ENCODE measurements at places on chromosomes 16 and 17.
A peak's percentile ranks its signal among the peaks of the same experiment; 100 is the strongest.

DNA sequence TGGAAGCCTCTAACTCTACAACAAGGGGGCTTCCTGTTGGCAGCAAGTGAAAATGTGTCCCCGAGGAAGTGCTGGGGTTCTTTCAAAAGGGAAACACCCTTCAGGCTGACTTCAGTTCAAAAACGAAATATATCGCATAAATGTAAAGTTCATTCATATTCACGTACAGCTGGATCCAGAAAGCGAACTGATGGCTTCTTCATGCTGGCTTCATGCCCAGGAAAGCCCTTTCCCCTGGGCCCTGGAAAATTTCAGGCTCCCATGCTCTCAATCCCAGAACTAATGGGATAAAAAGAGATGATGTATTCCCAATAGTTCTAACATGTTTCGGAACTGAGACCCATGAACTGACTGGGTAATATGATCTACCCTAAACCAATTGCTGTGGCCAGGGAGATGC, 104.7 kb upstream of the CDH13 start:
- no peak for DNase-seq

GRCh38 chr16:59566446-59566845, 832.3 kb upstream of the GOT2 start:
- no peak for DNase-seq

DNA sequence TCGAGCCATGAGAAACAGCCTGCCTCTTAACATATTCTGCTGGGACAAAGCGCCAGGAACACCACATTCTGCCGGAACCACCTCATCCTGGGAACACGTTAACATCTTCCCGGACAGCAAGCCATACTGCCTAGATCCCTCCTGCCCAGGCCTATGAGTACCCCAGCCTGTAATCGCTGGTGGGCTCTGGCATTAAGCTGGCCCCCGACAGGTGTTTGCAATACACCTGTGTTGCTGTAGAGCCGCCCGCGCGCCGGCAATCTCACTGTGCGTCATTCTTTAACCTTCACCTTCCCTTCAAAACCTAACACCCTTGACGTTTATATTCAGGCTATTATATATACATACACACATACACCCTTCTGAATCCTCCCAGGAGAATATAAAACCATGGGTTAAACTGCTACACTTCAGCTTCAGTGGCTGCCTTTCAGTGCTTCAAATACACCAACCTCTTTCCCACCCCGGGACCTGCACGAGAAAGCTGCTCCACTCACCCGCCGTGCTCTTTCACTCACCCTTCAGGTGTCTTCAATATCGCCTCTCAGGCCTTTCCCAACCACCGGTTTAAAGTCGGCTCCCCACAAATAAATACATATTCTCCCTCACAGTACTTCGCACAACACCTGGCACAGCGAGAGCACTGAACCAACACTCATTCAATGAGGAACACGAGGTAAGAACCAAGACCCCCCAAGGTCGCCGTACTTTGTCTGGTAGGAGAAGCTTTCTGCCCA, 1.0 kb upstream of the ENDOV start:
- no peak for DNase-seq

DNA sequence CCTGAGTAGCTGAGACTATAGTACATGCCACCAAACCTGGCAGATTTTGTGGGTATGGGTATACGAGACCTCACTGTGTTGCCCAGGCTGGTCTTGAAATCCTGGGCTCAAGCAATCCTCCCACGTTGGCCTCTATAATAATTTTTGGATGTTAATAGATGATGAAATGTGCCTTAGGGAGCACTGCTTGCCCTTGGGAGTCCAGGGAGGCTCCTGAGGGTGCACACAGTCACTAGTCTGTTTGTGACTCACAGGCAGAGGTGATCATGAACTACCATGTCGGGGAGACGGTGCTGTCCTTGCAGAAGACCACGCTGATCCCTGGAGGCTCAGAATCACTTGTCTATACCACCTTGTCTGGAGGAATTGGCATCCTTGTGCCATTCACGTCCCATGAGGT, 46.1 kb downstream of the SF3B3 start:
- no peak for DNase-seq

DNA sequence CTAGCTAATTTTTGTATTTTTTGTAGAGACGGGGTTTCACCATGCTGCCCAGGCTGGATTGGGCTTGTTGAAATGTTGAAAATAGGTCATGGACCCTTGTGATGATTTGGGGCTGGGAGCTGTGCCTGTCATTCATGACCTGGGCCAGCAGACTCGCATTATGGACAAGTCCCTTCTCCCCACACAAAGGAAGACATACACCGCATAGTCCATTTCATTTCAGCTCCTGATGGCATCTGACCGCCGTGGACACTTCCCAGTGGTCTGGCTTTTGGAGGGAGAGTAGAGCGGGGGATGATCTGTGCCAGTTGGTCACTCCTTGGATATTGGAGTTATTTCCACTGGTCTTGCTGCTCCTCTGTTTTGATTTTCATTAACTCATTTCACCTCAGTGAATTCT, 34.8 kb downstream of the MPRIP start:
- DNase-seq = no peak

DNA sequence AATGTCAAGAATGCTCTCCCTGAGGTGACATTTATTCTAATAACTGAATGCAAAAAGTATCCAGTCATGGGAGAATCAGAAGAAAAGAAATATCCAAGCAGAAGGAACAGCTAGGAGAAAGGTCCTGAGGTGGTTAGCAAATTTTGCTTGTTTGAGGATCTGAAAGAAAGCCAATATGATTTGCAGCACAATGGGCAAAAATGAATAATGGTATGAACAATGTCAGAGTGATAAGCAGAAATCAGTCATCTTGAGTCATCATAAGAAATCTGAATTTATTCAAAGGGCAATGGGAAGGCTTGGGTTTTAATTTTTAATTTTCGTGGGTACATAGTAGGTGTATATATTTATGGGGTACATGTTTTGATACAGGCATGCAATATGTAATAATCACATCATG, 68.5 kb downstream of the BRIP1 start:
- no peak for DNase-seq

GRCh38 chr17:74901353-74902135, 8.1 kb upstream of the FADS6 start:
- no peak for DNase-seq

GRCh38 chr16:1065469-1066128, 6.9 kb upstream of the SSTR5 start:
- DNase-seq = no peak

DNA sequence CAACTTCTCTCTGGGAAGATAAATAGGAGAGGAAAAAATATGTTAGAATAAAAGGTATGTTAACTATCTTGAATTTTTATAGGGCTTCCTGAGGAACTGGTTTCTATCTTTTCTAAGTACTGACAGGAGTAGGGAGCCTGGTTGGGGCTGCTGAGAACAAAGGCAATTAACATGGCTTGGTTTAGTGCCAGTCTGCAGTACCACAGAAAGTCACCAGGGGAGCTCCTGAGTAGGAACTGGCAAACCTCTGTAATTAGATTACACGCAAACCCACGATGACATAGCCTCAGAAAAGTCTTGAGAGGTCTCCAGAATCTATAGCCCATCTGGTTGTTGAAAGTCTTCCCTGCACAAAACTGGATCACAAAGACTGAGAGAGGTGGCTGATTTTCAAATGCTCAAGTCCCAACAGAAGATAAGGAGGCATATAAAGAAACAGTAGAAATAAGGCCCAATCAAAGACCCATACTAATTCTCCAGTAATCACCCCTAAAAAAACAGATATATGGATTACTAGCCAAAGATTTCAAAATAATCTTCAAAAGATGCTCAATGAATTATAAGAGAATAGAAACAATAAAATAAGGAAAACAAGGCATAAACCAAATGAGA, 11.7 kb upstream of the CNTNAP4 start:
- DNase-seq = no peak

DNA sequence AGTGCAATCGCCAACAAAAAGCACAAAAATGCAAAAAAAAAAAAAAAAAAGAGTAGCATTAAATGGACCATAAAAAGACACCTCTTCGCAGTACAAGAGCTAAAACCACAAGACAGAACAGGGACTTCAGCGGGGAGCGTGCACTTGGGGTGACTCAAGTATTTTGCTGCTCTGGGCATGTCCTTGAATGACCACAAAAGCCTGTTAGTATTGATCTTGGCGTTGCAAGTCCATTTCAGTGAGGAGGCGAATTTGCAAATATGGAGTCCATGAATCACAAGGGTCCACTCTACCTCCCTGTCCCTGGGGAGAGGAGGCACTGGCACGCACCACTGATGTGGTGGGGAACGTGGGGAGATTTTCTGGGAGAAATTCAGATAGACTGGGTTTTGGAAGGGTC, 78.9 kb downstream of the CNGB1 start:
- DNase-seq = no peak

- DNase-seq = no peak
These were observed 19.6 kb downstream of the SCGB1C2 start for GRCh38 chr17:156946-157345.

DNA sequence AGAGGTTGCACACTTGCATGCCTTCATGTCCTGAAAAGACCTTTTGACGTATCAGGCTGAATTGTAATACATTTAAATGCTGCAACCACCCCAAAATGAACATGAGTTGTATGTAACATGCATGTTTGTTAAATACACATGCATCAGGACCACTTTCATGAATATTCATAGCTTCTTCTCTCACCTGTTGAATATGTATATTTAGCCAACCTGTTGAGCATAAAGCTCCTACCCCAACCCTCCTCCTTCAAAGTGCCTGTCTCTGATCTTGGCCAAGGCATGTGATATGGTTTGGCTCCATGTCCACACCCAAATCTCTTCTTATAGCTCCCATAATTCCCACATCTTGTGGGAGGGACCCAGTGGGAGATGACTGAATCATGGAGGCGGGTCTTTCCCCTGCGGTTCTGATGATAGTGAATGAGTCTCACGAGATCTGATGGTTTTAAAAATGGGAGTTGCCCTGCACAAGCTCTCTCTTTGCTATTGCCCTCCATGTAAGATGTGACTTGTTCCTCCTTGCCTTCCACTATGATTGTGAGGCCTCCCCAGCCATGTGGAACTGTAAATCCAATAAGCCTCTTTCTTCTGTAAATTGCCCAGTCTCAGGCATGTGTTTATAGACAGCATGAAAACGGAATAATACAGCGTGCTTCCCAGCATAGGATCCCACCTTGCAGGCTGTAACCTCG, 3.8 kb upstream of the CRYM start:
- no peak for DNase-seq

DNA sequence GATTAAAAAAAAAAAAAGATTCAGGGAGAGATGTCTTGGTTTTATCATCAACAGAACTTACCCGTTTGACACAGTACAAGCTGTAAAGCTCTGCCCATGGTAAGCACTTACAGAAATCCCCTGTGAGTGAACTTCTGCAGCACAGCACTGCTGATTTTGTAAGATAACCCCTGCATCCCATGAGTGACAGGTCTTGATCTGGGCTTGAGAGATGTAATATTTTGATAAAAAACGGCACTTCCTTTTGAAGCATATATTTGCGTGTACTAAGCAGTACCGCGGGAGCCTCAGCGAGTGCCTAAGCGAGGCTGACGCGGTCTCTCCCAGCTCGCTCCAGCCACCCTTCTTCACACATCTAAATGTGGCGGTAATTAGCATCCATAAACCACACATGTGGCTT, 50.5 kb downstream of the IKZF3 start:
- DNase-seq = peak; percentile 25

DNA sequence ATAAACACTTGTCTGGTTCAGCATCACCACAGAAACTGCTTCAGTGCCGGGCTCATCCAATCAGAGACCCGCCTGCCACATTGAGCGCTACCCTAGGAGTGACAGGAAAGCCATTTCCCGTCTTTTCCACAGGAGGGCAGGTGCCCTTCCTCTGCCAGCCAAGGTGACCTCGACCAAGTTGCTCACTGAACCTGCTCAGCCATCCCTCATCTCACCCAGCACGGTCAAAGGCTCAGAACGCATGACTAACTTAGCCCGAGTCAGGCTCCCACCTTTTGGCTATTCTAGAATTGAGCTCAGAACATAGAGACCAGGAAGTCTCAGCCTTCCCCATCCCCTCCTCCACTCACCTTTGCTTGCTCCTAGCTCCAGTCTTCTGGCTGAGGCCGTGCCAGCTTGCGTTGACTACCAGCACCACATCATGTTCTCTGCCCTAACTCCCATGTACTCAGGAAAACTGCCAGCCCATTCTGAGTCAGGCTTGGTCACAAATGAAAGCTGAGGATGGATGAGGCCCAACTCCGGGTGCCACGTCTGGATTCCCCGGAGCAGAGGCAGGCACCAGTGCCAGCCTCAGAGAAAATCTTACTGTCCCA, 15.6 kb downstream of the MRPS23 start:
- no peak for DNase-seq

GRCh38 chr17:38601539-38602351, 4.0 kb downstream of the SRCIN1 start:
- DNase-seq = no peak

GRCh38 chr16:57091975-57092785, at the start of gene CPNE2:
Gene CPNE2 (plus strand): TSS chr16:57092583. CDS start chr16:57110743, 18,160 bp downstream.
- DNase-seq = no peak

- no peak for DNase-seq
These were observed 353.4 kb downstream of the SOX9 start for GRCh38 chr17:72474243-72474642.

DNA sequence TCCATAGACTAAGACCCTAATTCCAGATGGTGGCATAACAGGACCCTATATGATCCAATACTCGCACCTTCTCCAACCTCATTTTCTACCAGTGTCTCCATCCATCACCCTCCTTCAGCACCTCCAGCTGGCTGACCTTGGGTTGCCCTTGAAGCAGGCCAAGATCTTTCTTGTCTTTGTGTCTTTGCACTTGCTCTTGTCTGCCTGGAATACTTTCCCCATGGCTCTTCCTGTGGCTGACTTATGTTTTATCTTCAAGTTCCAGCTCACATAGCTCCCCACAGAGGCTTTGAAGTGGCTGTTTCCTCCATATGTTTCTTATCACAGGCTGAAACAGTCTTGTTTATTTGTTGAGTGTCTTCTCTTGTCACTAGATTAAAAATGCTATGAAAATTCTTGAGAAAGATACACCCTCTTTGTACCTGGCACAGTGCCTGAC, 29.6 kb upstream of the MMD start:
- no peak for DNase-seq

DNA sequence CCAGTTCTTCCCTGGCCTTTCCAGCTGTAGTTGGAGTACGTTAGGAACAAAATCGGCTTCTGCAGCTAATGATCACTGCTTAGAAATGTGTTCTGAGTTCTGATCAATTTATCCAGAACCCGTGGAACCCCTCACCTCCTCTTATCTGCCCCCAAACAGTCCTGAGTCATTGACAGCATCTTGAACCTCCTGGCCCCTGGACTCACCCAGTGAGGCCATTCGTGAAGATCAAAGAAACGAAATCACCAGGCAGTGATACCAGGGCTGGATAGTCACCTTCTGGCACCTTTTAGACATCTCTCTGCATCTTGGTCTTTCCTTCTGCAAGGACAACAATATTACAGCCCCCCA, 17.0 kb upstream of the EXOC7 start:
- DNase-seq = no peak

GRCh38 chr16:72124761-72125634, 31.4 kb downstream of the DHX38 start:
- DNase-seq = peak; percentile 17

GRCh38 chr17:58818654-58819053, 63.0 kb downstream of the PPM1E start:
- DNase-seq = no peak

GRCh38 chr16:10256784-10257641, 74.8 kb upstream of the GRIN2A start:
- DNase-seq = peak; percentile 8
